Right renal pelvis (tissue), 4 donors: ENCODE measurements at places on chromosomes 11 and 22.

DNA sequence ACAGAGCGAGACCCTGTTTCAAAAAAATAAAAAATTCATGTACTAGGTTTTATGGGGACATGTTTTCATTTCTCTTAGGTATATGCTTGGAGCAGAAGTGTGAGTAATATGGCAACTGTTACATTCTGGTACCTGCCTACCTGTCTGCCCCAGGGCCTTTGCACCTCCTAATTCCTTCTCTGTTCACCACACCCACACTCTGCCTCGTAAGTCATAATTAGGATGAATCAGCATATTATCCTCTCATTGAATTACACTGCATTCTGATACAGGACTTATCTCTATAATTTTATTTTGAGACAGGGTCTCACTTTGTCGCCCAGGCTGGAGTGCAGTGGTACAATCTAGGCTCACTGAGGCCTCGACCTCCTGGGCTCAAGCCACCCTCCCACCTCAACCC, 3.1 kb upstream of the RAPSN start:
- DNase-seq: no peak

DNA sequence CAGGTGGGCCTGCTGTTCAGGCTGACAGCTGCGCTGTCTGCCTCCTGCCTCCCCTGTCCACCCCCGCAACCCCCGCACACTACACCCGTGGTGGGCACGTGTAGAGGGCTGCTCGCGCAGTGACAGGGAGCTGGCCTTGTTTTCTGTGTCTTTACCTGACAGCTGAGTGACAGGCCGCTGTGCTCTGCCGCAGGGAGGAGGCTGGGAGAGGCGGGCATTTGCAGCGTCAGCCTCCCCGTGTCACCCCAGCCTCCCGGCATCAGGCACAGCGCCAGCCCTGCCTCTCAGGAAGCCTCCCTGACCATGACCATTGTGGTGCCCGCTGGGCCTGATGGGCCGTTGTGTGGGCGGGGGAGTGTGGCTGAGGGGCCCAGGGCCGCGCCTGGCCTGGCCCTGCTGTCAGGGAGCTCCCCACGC, 32.0 kb upstream of the RELT start:
- no peak for DNase-seq

- DNase-seq: no peak
Measured at GRCh38 chr11:32916994-32917393, 24.4 kb downstream of the QSER1 start.

DNA sequence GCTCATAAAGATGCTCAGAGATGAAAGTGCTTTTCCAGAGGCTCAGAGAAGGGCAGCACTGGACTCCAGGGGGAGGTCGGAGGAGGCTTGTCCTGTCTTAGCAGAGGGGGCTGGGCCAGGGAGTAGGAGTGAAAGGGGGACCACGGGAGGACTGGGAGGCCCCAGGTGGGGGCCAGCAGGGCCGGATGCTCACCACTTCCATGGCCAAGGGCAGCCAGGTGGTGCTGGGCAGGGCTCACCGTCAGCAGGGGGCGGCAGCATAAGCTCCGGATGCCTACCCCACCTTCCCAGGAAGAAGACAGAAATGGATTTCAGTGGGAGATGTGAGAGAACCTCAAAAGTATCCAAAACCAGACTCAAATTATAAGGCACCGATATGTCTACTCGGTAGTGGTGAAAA, 11.0 kb downstream of the RAB36 start:
- no peak for DNase-seq

DNA sequence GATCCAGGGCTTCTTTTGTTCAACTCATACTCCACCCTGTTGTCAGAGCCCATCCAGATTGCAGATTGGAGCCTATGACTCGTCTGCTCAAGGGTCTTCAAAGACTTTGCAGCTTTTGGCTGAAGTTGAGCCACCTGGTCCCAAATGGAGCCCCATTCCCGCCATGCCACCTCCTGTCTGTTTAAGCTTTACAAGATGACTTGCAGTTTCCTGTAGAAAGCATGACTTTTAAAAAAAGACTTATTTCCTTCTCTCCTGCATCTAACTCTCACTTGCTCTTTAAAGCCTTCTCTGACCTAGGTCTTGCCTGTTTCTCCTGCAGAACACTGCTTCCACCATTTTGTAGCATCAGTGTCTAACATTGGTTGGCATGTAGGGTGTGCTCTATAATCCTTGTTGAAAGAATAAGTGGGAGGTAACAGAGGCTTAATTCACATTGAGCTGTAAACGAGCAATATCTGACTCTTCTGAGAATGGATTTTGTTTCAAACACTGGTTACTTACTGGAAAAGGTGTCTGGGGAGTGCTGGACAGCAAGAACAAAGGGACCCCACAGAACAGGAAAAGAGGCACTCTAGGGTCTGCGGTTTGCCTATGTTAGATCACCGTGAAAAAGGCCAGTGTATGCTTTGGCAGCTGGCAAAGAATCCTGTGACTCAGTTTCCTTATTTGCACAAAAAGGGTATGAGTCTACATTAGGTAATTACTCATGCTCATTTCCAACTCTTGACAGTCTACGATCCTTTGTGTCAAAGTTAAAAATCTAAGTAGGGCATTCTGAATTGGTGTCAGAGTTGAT, 30.3 kb downstream of the NF2 start:
- no peak for DNase-seq

GRCh38 chr11:24944891-24945290, 448.0 kb downstream of the LUZP2 start:
- DNase-seq: no peak

- no peak for DNase-seq
Measured at GRCh38 chr11:95508219-95508890, 277.4 kb upstream of the SESN3 start.

- no peak for DNase-seq
Measured at GRCh38 chr11:3245071-3245470, 12.9 kb upstream of the MRGPRE start.

DNA sequence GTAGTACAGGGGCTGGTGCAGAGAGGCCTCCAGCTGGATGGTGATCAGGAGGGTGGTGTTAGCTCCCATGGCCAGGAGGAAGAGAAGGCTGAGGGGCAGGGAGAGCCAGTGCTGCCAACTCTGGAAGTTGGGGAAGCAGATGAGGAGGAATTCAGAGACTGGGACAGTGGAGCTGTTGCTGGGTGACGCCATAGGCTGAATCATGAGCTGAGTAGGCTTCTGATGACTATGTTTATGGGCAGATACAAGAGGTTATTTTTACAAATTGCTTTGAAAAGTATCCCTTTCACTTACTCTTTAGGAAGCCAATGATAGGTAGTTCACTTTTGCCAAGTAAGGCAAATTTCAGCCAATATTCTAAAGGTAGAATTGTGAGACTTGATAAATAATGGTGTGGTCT, 3.1 kb downstream of the OR56A1 start:
- no peak for DNase-seq

DNA sequence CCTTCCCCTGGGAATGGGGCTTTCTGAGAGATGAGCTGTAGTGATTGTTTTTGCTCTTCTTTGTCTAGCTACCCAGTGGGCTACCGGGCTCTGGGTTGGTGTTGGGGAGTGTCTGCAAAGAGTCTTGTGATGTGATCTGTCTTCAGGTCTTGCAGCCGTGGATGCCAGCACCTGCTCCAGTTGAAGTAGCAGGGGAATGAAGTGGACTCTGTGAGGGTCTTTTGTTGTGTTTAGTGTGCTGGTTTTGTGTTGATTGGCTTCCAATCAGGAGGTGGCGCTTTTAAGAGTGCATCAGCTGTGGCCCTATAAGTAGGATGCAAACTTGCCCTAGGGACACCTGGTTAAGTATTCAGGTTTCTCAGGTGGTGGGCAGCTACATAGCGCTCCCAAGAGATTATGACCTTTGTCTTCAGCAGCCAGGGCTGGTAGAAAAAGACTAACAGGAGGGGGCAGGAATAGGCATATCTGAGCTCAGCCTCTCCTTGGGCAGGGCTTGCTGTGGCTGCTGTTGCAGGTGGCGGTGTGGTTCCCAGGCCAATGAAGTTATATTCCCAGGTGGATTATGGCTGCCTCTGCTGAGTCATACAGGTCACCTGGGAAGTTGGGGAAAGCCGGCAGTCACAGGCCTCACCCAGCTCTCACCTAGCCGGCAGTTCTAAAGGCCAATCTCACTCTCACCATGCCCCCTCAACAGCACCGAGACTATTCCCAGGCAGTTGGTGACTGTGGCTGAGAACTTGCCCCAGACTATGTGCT, 315.7 kb upstream of the C11orf87 start:
- no peak for DNase-seq

- DNase-seq: no peak
Measured at GRCh38 chr11:126740846-126741245, 259.7 kb downstream of the KIRREL3 start.

DNA sequence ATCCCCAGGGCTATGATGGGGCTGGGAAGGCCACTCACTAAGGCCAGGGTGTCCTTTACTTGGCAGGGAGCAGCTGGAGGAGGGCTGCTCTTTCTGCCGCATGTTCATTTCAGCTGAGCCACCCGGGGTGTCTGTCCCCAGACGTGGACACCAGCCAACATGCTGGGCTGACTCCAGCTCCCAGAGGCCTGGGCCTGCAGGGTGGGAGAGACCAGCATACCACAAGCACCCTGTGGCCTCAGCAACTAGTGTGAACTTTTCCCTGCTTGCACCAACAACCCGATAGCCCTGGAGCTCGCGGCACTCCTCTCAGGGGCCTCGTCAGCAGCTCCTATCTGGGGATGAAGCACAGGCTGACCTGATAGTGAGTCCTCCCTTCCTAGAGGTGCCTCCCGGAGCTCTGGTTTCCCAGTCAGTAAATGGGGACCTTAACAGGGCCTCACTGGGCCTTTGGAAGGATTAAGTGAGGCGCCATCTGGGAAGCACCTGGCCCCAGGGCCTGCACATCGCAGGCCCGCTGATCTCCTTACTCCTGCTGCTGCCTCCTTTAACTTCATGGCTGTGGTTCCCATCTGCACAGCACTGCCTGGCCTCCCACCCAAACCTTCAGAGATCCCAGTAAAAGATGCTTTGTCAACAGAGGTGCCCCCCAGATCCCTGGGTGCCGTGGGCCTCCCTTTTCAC, 83.4 kb downstream of the GALNT18 start:
- no peak for DNase-seq

DNA sequence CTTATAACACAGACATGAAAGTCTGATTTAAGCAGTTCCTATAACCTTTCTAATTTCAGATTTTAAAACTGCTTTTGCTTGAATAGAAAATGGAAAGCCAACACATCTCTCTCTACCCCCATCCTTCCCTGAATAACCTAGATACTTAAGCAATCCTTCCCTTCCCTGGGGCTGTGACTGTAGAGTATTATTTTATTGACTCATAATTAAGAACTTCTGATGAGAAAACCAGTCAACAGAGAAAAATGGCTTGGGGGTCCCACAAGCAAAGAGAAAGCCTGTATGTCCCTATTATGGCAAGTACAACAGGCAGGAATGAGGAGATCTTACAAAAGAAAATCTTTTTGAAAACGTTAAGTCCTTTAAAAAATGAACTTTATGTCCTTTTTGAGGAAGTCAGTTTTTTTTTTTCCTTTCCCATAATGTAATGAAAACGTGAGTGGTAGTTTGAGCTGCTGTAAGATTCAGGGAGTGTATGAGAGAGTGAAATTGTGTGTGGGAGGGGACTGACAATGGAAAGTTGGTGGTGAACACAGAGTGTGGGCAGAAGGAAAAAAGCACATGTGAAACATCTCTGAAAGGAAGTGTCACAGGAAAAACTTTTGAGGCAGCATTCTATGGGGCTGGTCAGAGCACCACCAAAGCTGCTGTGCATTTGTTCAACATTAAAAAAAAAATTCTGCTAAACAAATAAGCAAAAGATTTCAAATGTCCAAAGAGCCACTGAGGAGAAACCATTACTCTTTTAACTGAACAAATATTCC, 154.6 kb downstream of the MAML2 start:
- no peak for DNase-seq

- no peak for DNase-seq
Measured at GRCh38 chr11:35891096-35891495, 52.8 kb upstream of the LDLRAD3 start.

DNA sequence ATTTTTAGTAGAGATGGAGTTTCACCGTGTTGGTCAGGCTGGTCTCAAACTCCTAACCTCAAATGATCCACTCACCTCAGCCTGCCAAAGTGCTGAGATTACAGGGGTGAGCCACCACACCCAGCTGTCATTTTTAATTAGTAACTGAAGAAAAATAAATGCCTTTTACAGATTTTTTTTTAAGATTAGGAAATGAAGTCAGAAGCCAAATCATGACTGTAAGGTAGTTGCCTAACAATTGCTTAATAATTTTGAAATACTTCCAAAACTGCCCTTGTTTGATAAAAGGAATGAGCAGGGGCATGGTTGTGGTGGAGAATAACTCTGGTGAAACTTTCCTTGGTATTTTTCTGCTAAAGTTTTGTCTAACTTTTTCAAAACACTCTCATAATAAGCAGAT, 98.9 kb upstream of the SLC5A12 start:
- DNase-seq: no peak

DNA sequence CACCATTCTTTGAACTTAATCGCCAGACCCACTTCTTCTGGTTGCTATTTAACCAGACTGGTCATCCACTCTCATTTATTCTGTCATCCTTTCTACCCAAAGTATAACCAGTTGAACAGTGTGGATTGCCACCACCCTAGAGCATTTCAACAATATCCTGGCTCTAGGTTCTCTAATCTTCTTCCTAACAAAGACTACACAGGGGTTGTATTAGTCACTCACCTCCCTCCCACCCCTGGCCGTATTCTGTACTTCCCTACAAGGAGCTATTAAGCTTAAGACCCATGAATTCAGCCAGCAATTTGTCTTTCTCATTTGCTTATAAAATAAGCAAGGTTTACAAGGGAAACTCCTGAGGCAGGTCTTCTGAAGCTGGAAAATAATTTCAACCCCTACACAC, 46.9 kb upstream of the CEP126 start:
- no peak for DNase-seq

DNA sequence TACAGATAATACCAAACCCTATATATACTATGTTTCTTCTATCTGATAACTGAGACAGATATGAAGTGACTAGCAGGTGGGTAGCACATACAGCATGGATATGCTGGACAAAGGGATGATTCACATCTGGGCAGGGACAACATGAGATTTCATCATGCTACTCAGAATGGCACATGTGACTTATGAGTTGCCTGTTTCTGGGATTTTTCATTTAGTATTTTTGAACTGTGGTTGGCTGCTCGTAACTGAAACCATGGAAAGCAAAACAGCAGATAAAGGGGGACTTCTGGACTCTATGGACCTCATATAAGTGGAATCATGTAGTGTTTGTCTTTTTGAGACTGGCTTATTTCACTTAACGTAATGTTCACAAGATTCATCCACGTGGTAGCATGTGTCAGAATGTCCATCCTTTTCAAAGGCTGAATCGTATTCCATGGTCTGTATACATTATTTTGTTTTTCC, 883.0 kb downstream of the TBC1D22A start:
- no peak for DNase-seq

GRCh38 chr11:118605116-118605867, 2.1 kb upstream of the PHLDB1 start:
- no peak for DNase-seq

- no peak for DNase-seq
Measured at GRCh38 chr22:20584872-20585638, 77.6 kb downstream of the MED15 start.
